ENCODE measurements at places on chromosomes 2 and 18.
A peak's percentile ranks its signal among the peaks of the same experiment; 100 is the strongest.

DNA sequence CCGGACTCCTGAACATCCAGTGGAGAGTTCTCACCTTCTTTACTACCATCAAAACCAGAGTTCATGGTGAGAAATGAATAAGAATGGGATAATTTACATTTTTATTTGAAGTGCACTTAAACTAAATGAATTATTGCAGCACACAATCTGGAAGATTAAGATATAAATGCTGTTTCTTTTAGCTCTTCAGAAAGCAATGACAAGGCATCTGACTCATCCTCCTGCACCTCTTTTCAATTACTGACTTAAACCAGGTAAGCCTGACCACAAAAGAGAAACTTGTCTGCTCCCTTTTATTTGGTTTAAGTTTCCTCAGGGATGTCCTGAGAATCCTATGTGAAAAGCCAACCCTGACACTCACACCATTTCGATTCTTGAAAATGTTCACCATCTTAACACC lies 720 bp upstream of the DSC2 start:
- DNase-seq, result no peak

DNA sequence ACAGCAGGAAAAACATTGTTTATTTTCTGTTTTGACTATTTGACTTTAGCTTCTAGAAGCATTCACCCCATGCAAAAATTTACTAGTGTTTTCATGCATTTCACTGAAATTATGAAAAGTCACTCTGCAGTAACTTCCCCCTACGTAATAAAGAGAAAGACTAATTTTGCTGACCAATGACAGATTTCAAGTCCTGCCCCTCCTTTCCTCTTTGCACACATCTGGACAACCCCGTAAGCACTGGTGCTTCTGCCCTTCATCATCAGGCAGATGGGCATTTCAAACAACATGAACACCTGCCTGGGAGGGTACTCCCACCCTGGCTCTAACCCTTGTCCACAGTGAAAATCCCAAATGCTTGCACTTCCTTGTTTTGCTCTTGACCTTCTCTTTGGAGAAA lies 815.0 kb upstream of the ID2 start:
- DNase-seq, result no peak

DNA sequence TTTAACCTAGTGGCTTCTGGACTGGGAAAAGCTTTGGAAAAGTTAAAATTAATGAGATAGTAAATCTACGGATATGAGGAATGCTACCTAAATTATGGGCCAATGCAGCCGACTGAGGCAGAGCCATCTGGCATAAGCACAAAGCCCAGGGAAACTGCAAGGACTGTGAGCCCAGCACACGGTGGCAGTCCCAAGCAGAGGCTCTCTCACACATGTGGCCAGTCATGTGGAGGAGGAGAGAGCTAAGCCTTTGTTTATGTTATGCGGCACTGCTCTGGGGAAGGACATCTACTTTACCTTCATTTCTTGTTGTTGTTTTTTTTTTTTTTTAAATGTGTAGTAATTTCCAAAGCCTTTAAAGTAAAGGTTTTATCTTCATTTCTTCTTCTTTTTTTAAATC lies 267.0 kb downstream of the STK39 start:
- DNase-seq, result no peak

DNA sequence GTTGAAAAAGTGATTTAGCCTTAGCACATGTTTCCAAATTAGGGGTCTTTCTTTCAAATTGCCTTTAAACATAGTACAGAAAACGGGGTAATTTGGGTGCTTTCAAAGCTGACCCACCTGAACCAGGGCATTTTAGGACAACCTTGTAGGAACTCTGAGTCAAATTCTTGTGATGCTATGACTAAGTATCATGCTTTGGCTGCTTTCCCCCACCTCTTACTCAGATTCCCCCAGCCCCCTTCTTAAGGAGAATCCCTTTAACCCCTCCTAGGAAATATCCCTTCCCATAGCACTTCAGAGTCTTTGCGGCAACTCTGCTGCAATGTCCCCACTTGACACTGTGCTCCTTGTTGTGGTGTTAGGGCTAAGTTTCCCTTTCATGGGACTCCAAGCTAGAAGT lies 18.6 kb upstream of the KLF7 start:
- DNase-seq, result no peak

GRCh38 chr2:144183727-144184126 lies 336.2 kb downstream of the ZEB2 start:
- no peak for DNase-seq

GRCh38 chr2:102618452-102619413 lies 620 bp upstream of the SLC9A2 start:
- DNase-seq, result no peak

DNA sequence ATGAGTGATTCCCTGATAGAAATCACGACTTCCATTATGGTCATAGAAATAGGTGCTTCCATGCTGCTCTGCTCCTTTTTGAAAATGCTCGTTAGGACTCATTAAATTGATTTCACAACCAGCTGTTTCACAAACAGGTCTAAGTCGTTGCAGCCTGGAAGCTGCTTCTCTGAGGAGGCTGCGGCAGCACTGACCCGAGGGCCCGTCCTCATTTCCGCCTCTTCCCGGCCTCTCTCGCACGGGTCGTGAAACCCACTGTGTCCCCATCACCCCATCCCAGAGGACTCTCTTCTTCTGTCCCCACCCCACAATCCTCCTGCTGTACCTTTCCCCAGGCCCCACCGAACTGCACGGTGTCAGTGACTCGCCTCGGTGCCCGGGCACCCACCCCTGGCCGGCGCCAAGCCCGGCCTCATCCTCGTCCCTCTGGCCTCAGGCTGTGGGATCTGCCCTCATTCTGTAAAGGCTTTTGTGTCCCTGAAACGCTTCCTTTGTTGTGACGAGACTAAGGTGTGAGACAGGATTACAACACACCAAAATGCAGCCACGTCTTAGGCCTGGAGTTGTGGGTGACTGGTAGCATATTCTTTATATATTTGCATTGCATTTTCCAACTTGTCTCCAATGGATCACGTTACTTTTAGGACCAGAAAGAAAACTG lies 112.7 kb upstream of the CTDP1 start:
- no peak for DNase-seq

DNA sequence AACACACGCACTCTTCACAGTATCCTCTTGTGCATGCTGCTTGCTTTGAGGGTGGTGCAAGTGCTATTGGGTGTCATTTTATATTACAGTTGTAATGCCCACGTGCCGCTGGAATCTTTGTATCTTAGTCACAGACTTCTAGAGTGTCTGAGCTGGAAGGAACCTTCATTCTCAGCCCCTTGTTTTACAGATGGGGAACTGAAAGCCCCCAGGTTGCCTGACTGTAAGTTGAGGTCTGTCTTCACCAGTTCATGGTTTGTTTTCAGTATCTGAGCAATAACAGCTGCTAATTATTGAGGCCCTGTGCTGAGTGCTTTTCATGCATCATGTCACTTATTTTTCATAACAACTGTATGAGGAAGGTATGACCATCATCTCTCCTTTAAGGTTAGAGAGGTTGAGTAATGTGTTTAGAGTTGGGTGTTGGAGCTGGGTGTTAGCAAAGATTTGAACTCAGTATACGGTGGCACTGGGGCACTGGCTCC lies 77.0 kb downstream of the PRKCE start:
- DNase-seq, result peak; percentile 44

- DNase-seq, result no peak
These were observed 55.1 kb upstream of the ZNF397 start for GRCh38 chr18:35185771-35186170.

- DNase-seq, result no peak
These were observed 12.7 kb downstream of the DGUOK start for GRCh38 chr2:73939419-73939818.

- DNase-seq, result no peak
These were observed 124.1 kb upstream of the LGALSL start for GRCh38 chr2:64329848-64330247.

DNA sequence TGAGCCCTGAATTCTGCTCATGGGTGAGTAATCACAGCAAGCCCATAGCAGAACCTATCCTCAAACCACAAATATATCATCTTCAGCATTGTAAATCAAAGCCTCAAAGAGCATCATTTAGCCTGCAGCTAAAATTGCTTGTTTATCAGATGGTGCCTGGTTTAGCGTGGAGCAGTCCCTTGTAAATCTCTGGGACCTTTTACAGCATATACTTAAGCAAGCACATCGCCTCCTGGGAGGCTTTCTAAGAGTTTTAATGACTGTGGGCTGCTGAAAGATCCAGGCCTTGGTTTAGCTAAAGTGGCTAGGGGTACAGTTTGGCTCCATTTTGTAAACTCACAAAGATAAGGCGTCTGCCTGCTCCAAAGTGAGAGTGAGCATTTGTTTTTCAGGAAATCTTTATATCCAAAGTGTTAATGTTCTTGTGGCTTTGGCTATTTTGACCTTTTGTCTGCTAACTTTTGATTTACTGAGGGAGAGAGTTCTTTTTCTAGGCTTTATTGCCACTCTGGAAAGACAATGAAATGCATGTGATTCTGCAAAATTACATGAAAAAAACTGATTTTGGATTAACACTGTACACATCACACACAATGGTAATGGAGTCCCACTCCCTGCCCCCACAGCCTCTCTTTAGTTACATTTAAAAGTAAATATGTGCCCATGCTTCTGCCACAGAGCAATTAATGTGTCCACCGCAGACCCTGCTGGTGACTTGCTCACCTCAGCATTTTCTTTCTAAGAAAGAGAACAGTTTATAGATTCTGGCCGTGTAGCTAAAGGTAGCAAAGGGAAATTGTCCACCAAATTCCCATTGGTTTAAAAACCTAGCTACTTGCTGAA lies 194.8 kb downstream of the LNPK start:
- no peak for DNase-seq

DNA sequence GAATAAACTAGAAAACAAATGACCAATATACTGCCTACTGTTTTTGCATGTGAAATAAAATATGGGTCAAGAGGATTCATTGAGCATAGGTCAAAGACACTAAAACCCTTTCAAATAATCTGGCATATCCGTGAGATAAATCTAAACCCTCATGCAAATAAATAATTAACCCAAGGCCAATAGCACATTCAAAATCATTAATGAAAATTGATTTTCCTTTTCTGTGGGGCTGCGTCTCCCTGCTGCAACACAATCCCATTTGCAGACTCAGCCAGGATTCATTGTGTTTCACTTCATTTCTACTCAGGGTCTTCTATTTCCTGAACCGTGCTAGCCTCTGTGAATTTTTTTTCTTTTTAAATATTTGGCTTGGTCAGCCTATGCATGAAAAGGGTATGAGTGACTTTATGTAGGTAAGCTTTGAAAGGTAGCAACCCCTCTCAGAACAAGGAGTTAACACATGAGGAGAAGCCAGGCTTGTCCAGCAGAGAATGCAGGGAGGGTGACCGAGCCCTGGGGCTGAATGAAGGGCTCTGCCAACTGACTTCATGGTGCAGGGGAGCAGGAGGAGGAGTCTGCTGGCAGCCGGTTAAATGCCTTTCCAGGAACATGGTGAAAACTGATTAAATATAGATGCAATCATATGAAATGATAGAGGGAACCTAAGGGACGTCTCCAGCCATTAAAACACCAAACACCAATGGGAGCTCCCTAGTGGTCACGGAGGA lies 10.3 kb upstream of the CTAGE1 start:
- DNase-seq, result no peak

- DNase-seq, result no peak
These were observed 20.9 kb downstream of the SLC40A1 start for GRCh38 chr2:189559579-189560272.

- DNase-seq, result no peak
These were observed 134.8 kb upstream of the DOCK10 start for GRCh38 chr2:225177098-225177497.
